PC-3 (cell line): ENCODE measurements at places on chromosomes 12 and 14.

DNA sequence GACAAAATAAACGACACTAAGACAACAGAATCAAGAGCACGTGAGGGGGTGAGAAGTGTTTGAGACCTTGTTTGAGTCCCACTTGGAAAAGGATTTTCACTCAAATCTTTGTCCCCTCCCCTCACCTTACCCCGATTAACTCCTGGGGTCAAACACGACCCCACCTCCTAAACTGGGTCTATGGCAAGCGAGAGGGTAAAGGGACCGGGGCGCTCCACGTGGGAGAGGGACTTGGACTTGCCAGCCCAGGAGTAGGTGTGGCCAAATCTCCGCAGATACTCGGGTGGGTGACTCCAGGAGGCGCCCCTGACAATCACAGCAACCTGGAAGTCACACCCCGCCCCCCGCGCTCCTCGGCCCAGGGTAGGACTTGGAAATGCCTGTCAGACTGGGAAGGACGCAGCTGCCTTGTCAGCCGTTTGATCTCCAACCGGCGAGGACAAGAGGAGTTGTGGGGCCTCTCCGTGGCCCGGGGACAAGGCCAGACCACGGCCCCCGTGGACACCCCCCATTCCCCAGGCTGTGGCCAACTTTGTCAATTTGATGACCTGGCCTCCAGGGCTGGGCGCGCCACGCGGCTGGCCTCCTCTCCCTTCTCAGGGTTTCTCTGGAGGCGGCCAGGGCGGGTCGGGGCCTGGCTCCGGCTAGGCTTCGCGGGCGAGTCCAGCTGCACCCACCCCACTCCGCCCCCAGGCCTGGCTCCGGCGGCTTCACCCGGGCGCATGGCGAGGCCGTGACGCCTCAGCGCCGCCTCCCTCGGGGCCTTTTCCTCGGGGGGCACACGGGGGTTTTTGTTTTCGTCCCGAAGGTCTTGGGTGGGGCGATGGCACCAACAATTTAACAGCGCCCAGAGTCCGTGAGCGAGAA is 1.1 kb upstream of the BCL11B start:
- no peak for DNase-seq

DNA sequence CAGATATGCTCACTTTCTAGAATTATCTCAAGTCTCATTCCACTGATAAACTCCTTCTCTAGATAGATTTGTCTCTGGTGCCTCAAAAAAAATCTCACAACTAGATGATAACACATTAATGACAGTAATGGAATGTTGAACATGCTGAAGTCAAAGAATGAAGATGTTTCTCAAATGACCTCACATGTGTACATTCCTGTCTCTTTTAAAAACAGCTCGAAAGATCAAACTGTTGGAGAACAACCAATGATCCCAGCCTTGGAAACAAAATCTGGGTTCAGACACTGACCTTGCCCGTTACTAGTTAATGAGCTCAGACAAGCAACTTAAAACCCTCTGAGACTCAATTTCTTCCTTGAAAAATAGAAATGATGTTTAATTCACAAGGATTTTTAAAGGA is 44.7 kb upstream of the KCNJ8 start:
- no peak for DNase-seq

DNA sequence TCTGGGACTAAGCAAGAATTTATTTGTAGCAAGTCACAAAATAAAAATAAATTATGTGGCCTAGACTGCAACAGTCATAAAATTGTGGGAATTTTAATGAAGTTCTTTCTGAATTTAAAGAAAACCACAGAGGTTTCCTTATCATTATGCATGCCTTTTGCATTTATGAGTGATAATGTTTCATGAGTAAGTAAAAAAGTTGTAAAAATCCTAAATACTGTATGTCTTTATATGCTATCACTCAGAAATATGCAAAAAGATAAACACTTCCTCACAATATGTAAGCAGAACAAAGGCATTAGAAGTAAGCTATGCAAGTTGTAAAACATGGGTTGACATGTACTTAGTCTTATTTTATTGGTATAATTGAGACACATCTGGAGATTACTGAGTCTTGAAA is 239.4 kb upstream of the PDE3A start:
- DNase-seq, result peak; percentile 3

DNA sequence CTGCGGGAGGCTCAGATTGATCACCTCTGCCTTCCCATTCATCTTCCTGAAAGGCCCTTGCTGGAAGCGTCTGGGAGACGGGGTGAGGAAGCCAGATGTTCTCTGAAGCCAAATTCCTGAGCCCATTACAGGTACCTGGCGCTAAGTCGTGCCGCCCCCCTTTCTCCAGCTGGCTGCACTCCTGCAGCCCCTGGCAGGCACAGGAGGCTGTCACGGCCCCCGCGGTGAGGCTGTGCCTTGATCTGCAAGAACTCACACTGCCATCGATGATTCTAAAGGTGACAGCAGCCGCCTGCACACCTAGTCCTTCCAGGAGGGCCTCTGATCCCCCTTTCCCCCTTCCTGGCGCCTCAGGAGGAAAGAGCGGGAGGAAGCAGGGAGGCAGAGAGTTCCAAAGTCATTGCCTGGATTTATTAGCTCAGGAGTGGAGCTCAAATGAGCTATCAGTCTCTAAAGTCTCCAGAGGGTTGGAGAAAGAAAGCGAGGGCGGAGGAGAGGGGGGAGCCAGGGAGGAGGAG is 106.9 kb downstream of the RFLNA start:
- DNase-seq, result no peak

- DNase-seq, result no peak
These were observed 32.6 kb downstream of the PPP2R5E start for GRCh38 chr14:63510538-63510937.

DNA sequence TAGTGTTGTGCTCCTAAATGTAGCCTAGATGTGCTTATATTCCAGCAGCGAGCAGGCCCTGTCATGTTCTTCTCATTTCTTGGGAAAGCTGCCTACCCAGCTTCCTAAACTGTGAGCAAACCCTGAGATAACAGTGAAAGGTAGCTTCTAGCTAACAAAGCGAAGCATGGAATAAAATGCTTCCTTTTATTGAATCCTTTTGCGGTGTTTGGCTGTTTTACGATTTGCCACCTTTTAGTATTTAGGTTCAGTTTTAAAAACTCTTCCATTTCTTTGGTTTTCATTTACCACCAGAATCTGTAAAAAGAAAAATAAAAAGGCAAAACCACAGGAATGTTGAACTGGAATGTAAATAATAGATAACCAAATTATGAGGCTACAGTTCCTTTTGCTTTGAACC is 5.0 kb upstream of the PKP2 start:
- peak; percentile 53 for DNase-seq

DNA sequence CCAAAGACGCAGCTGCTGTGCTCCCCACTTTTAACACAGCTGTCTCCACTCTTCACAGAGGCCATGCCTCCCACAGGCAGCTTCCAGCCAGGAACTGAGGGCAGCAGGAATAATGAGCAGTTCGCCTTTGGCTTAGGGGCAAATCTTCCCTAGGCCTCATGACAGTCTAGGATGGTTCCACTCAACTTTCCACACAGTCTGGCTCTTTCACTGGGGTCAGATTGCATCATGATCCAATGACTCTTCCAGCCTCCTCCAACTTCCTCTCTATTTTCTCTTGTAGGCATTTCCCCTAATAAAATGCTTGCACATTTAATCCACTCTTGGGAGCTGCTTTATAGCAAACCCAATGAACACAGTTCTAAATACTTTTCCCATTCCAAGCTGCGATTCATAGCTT is 271.6 kb upstream of the ATP2B1 start:
- DNase-seq, result peak; percentile 52

DNA sequence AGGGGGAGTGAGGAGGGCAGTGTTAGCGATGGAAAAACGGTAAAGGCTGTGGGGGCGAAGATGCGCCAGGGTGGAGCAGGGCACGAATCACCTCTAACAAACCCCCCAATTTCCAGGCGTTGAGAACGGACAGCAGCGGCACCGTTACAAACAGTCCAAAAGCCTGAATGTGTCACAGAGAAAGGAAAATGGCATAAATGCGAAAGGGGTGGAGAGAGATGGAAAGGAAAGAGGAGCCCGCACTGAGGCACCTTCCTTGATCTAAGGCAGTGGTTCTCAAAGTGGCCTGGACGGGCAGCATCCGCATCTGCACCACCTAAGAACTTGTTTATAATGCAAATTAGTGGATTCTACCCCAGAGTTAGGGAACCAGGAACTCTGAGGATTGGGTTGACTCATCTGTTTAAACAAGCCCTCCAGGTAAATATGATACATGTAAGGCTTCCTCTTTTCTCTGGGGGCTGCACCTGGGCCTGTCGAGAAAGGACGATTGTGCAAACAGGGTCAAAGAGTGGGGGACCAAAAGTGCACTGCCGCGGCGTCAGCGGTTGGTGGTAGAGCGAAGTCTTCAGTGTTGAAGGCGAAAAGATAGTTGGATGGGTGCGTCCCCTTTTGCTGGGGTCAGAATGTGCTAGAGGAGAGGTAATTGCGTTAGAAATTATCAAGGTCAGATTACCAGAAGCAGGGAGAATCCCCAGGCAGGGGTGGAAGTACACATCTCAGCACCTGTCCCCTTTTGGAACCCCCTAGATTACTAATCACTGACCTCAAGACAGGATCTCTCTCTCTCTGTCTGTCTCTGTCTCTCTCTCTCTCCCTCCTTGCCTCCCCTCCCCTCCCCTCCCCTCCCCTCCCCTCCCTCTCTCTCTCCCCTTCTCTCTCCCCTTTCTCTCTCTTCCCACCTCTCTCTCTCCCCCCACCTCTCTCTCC is 1.3 kb upstream of the KCNH5 start:
- DNase-seq, result no peak

DNA sequence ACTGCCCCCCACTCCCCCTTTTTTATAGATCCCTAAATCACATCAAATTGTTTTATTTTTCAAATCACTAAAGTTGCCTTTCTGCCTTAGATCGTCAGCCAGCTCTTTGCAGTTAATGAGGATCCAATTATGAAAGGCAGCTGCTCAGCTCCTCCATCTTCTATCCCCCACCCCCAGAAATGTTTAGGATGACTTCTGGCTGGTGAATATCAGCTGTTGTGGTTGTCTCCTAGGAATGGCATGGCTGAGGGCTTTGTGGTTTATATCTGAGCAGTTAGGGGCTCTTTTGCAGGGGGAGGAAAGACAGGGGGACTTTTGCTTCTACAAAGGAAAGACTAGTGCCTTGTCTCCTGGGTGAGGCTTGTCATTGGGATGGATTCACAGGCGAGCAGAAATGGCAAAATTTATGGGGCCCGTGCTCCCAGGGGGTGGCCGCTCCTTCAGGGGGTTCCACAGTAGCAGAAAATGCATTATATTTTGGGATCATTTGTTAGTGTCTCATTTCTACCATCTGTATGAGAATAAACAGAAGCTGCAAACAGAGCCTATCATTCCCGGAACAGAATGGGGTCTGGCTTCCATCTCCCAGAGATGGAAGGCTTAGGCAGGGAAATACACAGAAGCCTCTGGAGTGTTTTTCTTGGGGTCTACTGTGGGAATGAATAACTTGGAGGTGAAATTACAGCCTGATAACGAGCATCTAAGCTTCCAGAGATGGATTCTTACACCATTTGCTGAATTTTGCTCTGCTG is 6.5 kb downstream of the JDP2 start:
- no peak for DNase-seq

DNA sequence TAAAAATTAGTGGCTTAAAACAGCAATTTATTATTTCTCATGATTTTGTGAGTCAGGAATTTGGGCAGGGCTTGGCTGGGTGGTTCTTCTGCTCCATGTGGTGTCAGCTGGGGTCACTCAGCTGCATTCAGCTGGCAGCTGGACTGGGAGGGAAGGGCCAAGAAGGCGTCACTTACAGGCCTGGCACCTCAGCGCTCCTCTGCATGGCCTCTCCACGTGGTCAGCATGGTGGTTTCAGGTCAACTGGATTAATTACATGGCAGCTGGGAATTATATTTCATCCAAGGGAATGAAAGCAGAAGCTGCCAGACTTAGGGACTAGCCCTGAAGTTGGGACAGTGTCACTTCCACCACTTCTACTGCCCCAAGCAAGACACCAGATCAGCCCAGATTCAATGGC is 27.5 kb upstream of the IRF2BPL start:
- no peak for DNase-seq

DNA sequence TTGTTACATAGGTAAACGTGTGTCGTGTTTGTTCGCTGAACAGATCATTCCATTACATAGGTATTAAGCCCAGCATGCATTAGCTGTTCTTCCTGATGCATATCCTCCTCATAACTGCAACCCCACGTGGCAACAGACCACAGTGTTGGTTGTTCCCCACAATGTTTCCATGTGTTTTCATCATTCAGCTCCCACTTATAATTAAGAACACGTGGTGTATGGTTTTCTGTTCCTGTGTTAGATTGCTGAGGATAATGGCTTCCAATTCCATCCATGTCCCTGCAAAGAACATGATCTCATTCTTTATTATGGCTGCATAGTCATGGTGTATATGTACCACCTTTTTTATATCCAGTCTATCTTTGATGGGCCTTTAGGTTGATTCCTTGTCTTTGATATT is 1071.1 kb downstream of the SLC16A7 start:
- no peak for DNase-seq

DNA sequence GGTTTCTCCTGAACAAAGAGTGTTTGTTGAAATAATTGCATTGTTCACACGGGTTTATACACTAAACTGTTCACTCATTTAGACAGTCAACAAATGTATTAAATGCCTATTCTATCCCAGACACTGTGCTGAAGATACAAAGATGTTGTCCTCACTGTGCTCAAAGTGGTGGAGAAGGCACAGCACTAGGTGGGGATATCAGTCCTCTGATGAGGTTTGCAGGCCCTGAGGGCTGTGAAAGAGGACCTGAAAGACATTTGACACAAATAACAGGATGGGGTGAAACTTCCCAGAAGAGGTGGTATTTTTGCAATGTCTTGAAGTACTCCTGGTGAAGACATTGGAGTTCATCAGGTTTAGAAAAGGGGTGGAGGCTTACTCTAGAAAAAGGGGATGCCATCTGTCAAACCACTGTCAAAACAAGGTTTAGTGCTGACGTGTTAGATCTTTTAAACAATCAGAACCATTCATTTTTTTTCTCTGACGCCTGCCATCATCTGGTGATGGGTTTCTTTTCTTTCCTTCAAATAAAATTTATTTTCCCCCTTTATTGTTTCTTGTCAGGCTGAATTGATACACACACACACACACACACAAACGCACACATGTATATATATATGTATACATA is 69.5 kb downstream of the ACSS3 start:
- no peak for DNase-seq

GRCh38 chr12:112381406-112381882 is 787 bp downstream of the HECTD4 start:
- DNase-seq, result peak; percentile 56

DNA sequence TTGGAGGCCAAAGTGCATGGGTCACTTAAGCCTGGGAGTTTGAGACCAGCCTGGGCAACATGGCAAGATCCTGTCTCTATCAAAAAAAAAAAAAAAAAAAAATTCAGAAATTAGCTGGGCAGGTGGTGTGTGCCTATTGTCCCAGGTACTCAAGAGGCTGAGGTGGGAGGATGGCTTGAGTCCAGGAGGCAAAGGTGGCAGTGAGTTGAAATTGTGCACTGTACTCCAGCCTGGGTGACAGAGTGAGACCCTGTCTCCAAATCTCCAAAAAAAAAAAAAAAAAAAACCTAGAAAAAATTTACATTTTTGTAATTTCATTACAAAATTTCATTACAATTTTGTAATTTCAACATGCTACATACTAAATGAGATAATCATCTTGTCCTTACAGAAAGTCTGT is 42.7 kb downstream of the SYNE2 start:
- no peak for DNase-seq

GRCh38 chr14:98914942-98915341 is 357.1 kb downstream of the BCL11B start:
- DNase-seq, result no peak

GRCh38 chr12:25041006-25041741 is 92.3 kb upstream of the BCAT1 start:
- no peak for DNase-seq

GRCh38 chr14:96274543-96274942 is 18.5 kb downstream of the BDKRB1 start:
- no peak for DNase-seq

GRCh38 chr14:34199585-34199984 is 248.7 kb upstream of the EGLN3 start:
- DNase-seq, result no peak
